Adipose tissue (tissue), 3 donors: ENCODE measurements at places on chromosomes 3 and 15. TPM values are rescaled to one million over a fixed set of nuclear protein-coding genes. Genes with fewer than 3 reads are reported as not detected.

Gene AADACL2
- 0.21 TPM for polyA plus RNA-seq

Gene PCSK6
- polyA plus RNA-seq, result 1.5 TPM

Gene STARD5
- 3.8 TPM for polyA plus RNA-seq

Gene DUOX1
- polyA plus RNA-seq, result 0.34 TPM

Gene RBP2
- polyA plus RNA-seq, result not detected

Gene SGO1
- polyA plus RNA-seq, result 0.06 TPM

Gene CD86
- polyA plus RNA-seq, result 0.53 TPM

Gene CYP11A1
- 0.55 TPM for polyA plus RNA-seq

Gene SLC9C1
- not detected for polyA plus RNA-seq

Gene ZNF80
- not detected for polyA plus RNA-seq

Gene ARHGAP11A
- 1.1 TPM for polyA plus RNA-seq

Gene IL5RA
- 0.05 TPM for polyA plus RNA-seq

Gene C3orf52
- polyA plus RNA-seq, result 10.8 TPM

Gene ACVR2B
- 1.3 TPM for polyA plus RNA-seq

Gene CCDC66
- polyA plus RNA-seq, result 6.2 TPM

Gene EFCAB12
- polyA plus RNA-seq, result 1.1 TPM

Gene COL7A1
- polyA plus RNA-seq, result 1.4 TPM

Gene CD200R1
- polyA plus RNA-seq, result 1.1 TPM

Gene SLC28A2
- not detected for polyA plus RNA-seq

Gene SYNPR
- not detected for polyA plus RNA-seq

Gene INSYN1
- polyA plus RNA-seq, result 1.2 TPM

Gene DLG1
- 9.1 TPM for polyA plus RNA-seq

Gene VGLL3
- 1.3 TPM for polyA plus RNA-seq

Gene PP2D1
- not detected for polyA plus RNA-seq

Gene GSK3B
- polyA plus RNA-seq, result 7.6 TPM

Gene LPP
- 25.6 TPM for polyA plus RNA-seq

Gene KNG1
- 0.02 TPM for polyA plus RNA-seq

Gene EHD4
- 5.5 TPM for polyA plus RNA-seq

Gene WDR93
- 0.18 TPM for polyA plus RNA-seq

Gene PLSCR5
- not detected for polyA plus RNA-seq

Gene GOLGA8Q
- 0.45 TPM for polyA plus RNA-seq

Gene ARL6
- 1.7 TPM for polyA plus RNA-seq

Gene GP5
- polyA plus RNA-seq, result 0.05 TPM

Gene SLC22A14
- polyA plus RNA-seq, result 0.11 TPM

Gene MED12L
- polyA plus RNA-seq, result 0.09 TPM

Gene ATP13A4
- 0.22 TPM for polyA plus RNA-seq

Gene C3orf70
- 1.1 TPM for polyA plus RNA-seq

Gene PXYLP1
- 2.4 TPM for polyA plus RNA-seq
